Left hindlimb (tissue), 1 donor: ENCODE measurements at places on chromosomes 16 and 17.

DNA sequence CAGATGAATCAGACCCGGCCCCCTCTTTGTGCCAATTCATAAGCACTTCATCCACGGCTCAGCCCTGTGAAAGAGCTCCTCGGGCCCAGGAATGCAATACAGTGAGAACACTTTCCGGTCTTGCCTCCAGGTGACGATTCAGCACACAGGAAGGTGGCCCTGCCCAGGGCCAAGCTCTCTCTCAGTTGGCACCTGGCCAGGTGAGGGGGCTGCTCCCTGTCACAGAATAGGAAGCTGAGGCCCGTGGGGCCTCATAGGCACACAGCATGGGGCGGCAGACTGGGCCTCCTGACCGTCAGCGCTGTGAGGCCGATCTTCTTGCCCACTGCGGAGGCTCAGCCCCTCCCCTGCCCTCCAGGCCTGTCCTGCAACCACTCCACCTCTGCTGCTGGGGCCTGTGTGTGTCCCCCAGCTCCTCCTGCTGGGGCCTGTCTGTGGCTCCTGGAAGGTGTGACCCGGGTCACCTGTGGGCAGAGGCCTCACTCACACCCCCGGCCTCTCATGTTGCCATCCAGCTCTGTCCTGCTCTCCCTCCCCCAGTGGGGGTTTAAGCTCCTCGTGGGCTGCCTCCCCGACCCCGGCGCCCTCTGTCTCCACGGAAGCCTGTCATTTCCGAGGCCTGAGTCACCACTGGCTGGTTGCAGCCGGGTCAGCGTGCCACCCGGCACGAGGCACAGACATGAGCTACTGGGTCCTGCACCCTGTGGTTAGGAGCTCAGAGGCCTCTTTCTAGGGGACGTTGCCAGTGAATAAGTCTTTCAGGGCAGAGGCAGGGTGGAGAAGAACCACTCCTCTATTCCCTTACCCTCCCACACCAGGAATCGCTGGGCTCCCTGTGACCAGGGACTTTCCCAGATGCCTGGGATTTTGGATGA is 114.4 kb downstream of the SEC14L1 start:
- peak; percentile 60 for DNase-seq

DNA sequence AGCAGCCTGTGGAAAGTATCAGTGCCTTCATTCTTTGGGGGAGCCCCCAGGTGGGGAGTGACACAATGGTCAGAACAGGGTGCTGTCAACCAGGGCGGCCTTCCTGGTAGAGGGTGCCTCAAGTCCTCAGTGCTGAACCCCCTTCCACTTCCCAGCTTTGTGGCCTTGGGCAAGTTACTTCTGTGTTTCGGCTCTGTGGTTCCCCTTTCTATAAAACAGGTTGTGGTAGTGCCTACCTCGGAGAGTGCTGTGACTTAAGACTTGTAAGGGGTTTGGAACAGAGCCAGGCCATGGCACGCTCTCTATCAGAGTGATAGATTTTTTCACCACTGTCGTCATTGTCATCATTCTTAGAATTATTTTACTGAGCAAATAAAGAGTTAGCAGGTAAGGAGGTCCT is 141.1 kb downstream of the CCDC182 start:
- no peak for DNase-seq

DNA sequence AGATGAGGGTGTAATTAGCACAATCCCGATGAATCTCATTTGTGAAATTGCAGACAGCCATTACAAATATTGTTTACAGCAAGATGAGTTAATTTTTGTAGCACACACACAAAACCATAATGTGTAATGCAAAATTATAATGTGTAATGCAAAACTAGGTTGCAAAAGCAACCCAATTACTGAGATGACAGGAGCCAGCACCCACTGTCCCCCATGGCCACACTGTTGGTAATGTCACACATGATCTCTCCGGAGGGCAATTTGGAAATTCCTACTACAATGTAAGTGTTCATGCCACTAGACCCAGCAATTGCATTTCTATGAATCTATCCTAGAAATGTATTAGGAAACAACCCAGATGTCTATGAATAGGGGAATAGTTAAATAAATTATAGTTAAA is 76.9 kb downstream of the MARF1 start:
- DNase-seq, result no peak

DNA sequence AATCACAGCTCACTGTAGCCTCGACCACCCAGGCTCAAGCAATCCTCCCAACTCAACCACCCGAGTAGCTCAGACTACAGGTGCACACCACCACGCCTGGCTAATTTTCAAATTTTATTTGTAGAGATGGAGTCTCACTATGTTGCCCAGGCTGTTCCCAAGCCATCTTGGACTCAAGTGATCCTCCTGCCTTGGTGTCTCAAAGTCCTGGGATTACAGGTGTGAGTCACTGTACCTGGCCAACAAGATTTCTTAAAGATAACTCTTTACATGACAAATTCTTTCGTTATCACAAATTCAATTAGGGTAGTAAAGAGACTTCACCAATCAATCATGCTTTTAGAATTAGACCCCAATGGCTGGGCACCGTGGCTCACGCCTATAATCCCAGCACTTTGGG is 12.4 kb downstream of the PRPSAP1 start:
- no peak for DNase-seq

DNA sequence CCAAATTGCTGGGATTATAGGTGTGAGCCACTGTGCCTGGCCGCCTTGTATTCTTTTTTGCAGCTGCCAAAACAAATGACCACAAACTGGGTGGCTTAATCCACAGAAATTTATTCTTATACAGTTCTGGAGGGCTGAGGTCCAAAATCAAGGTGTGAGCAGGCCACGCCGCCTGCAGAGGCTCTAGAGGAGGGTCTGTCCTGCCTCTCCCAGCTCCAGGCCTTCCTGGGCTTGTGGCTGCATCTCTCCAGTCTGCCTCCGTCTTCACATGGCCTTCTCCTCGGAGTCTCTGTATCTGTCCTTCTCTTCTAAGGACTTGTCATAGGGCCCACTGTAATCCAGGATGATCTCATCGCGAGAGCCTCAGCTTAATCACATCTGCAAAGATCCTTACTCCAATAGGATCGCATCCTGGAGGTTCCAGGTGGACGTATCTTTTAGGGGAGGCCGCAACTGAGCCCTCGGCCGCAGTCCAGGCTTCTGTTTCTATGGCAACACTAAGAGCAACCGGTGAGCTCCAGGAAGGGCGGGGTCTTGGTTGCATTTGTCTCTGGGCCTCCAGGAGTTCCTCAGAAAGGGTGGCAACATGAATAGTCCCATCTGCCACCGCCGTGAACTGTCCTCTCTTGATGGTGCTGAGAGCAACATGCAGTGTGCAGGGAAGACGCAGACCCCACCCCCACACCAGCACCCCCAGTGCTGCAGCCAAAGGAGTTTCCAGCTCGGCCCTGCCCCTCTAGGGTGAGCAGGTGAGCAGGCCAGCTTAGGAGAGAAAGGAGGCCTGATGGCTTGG is 29.5 kb upstream of the CREBBP start:
- no peak for DNase-seq

DNA sequence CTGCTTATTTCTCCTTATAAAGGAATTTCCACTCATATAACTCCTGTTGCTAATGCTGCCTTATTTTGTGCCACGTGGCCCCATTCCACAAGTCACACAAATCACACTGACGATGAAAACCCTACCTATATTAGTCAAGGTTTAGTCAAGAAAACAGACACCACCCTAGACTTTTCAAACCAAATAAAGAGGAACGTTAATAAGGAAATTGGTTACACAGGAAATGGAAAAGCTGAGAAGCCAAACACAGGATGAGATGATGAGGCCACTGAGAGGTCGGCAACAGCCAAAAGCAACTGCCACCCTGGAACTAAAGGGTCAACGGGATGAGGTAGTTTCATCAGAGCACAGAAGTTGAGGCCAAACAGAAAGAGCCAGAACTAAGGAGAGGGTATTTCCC is 47.3 kb upstream of the ALOX12 start:
- no peak for DNase-seq

GRCh38 chr17:79938336-79939093 is 97.2 kb downstream of the TBC1D16 start:
- peak; percentile 32 for DNase-seq
